Endodermal cell (in vitro differentiated cells): ENCODE measurements at places on chromosomes 13 and 19.

DNA sequence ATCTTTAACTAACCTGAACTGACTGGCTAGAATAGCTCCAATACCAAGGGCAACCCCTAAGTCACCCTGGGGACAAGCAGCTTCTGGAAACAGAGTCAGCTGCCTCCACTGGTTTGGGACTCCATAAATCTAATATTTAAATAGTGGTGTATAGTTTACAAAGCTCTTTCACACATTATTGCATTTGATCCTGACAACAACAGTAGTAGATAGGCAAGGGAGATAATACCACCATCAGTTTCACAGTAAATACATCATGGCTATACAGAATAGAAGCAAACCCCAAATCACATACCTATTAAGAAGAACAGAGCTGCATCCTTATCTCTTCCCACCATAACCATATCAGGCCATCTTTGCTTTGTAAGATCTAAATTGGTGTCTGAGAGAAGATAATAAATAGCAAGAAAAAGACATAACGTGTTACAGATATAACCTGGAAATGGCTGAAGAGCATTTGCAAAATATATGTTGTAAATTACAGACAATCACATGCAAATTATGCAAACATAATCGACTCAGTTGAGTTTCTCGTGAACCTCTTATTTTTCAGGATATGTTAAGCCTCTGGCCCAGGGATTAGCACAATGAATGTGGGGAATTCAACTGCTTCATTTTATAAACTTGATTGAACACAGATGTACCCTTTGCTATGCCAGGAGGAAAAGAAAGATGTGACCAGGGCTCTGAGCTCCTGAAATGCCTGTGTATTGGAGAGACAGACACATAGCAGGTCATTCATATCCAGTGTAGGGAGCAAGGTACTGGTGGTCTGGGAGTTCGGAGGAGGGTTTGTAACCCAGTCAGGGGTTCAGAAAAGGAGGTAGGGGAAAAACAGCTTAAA is 142.5 kb downstream of the SLC7A1 start:
- no peak for DNase-seq

DNA sequence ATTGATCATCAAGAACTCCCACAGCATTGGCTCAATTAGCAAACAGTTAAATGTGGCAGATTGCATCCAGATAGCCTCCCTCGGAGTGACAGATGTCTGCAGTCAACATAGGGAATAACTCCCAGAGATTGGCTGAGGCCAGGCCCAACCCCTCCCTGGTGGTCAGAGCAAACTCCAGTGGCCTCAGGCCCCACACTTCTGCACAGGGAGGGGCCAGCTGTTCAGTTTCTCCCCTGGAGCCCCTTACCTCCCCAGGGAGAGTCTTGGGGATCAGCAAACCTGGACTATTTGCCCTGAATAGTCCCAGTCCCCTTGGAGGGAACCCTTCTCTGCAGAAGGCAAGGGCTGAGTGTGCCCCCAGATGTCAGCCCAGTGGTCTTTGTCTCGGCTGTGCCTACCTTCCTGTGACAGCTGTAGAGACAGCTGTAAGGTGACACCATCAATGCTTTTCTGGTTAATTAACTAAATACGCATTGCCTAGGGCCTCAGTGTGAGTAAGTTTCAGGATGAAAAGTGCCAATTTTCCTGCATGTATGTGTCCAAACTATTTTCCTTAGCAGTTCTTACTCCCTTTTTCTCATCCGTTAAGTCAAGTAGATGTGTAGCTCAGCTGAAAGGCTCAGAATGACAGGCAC is 102.7 kb upstream of the UQCRFS1 start:
- DNase-seq, result no peak

DNA sequence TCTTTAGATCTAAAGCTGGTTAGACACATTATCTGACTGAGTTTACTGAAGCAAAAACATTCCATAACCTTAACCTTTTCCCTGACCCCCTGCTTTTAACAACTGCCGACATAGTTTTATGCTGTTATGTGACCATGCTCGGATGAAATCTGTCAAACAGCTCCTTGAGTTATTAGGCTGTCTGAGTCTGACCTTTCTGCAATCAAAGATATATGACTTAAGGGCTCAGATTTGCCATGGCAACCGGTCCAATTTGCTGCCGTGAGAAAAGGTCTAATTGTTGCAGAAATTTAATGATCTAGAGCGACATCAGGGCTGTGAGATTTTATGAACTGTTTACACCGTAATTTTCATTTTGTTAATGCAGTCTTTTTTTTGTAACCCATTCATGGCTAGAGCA is 61.8 kb downstream of the URI1 start:
- no peak for DNase-seq

- DNase-seq, result no peak
These were observed 157.0 kb downstream of the KLF5 start for GRCh38 chr13:73215823-73216222.

DNA sequence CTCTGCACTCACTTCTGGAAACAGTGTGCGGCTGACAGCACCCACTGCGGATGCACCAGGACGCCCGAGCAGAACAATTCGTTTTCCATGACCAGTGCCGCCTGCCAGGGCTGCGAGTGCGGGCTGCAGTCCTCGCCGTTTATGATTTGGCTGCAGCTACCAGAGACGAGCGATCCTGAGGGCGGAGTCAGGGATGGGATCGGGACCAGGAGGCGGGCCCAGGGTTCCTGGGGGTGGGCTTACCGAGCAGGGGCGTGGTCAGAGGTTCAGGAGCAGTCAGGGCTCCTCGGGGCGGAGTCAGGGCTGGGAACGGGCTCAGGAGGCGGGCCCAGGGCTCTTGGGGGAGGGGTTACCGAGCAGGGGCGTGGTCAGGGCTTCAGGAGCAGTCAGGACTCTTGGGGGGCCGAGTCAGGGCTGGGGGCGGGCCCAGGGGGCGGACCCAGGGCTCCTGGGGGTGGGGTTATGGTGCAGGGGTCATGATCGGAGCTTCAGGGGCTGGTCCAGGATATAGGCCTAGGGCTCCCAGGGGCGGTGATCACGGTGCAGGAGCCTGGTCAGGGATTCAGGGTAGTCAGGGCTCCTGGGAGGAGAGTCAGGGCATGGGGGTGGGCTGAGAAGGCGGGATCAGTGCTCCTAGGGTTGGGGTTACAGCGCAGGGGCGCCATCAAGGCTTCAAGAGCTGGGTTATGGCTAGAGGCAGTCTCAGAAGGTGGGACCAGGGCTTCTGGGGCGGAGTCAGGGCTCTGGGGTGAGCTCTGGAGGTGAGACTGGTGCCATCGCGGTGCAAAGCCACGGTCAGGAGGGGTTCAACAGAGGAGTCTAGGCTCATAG is 1.7 kb downstream of the KLK4 start:
- DNase-seq, result peak; percentile 100

- DNase-seq, result no peak
These were observed 3.0 kb downstream of the ZMYM2 start for GRCh38 chr13:19961489-19961888.

DNA sequence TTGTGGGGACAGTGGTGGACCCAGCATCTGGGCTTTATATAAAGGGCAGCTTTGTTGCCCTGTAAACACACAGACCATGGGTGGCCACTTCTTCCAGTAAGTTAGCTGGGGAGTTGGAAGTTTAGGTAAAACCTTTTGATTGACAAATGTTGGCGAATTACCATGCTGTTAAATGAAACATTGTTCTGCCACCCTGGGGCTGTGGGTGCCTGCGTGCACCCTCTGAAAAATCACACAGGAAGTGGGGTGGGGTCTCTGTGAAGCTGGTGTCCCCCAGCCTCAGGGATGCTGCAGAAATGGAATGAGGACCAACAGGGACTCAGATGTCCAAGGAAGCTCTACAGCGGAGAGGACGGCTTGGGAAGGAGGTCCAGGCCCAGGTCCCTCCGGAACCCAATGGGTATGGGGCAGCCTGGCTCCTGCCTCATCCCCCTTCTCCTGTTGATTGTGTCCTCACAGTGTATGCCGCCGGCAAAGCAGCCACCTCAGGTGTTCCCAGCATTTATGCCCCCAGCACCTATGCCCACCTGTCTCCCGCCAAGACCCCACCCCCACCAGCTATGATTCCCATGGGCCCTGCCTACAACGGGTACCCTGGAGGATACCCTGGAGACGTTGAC is 2.8 kb upstream of the USF2 start:
- DNase-seq, result peak; percentile 49

DNA sequence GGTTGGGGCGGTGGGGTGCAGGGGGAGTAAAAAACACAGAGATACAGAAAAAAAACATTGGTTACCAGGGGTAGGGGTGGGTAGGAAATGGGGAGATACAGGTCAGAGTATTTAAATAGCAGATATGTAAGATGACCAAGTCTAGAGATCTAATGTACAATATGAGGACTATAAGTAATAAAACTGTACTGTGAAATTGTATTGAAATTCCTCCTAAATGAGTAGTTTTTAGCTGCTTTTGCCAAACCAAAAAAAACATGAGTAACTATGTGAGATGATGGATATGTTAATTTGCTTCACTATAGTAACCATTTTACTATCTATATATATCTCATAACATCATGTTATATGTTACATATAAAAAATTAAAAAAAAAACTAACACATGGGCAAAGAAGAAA is 29.6 kb downstream of the VWA8 start:
- DNase-seq, result no peak

DNA sequence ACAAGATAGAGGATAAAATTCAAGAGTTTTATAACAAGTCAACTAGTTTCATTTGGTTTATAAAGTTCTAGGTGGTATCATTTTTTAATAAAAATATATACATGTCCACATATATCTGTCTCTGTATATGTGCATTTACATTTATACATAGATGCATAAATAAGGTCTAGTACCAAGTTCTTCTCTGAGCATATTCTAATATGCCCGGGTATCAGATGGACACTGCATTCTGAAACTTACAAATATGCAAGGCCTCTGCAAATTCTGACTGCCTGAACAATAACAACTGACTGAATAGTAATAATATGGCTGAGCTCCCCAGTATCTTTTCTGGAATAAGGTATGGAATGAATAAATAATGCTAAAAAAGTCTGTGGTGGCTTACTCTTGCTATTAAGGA is 304.8 kb downstream of the KLF12 start:
- no peak for DNase-seq

- no peak for DNase-seq
These were observed 68.8 kb downstream of the DNAJC3 start for GRCh38 chr13:95745752-95746151.

- no peak for DNase-seq
These were observed 31.4 kb downstream of the MLLT1 start for GRCh38 chr19:6248341-6248740.

DNA sequence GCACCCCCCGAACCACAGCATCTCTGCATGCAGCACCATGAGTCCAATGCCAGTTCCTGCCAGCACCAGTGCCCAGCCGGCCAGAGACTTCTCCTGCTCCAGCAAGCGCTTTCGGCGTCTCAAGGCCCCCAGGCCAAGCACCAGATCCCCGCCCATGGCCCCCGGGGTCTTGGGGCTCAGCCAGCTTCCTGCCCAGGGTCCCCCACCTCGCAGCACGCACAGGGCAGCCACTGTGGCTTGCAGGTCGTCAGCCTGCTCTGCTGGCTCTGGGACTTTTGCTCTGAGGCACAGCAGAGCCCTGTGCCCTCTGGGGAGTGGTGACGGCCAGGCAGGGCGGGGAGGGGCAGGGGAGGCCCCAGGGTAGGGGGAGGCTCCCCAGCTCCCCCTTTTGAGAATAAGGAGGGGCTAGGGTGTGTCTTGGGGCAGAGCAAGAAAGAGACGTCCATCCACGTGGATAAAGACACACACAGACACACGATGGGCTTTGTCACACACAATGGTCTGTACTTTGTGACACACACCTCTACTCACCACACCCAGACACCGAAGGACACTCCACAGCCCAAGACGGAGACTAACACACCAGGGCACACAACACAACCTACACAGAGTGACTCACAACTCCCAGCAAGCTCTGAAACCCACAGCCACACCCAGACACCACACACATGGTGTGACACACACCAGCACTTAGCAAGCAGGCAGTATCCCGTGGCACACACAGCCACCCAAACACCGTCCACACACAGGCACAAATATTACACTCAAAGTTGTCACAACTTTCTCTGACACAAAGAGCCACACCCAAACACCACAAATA is at the start of gene KCNN4:
TSS of gene KCNN4 (minus strand) at position 268 of the 820 bp plus-strand sequence. CDS start at position 156, 112 bp downstream.
- no peak for DNase-seq

GRCh38 chr13:113398963-113399754 is 35.2 kb upstream of the GRTP1 start:
- DNase-seq, result peak; percentile 84

GRCh38 chr19:13597640-13598039 is 91.4 kb upstream of the CACNA1A start:
- peak; percentile 76 for DNase-seq

- no peak for DNase-seq
These were observed 70.4 kb upstream of the MRI1 start for GRCh38 chr19:13693889-13694288.
